ENCODE measurements at places on chromosomes 5 and 9.

- no peak for DNase-seq
Observed at GRCh38 chr5:133292300-133292699, 240.5 kb downstream of the HSPA4 start.

DNA sequence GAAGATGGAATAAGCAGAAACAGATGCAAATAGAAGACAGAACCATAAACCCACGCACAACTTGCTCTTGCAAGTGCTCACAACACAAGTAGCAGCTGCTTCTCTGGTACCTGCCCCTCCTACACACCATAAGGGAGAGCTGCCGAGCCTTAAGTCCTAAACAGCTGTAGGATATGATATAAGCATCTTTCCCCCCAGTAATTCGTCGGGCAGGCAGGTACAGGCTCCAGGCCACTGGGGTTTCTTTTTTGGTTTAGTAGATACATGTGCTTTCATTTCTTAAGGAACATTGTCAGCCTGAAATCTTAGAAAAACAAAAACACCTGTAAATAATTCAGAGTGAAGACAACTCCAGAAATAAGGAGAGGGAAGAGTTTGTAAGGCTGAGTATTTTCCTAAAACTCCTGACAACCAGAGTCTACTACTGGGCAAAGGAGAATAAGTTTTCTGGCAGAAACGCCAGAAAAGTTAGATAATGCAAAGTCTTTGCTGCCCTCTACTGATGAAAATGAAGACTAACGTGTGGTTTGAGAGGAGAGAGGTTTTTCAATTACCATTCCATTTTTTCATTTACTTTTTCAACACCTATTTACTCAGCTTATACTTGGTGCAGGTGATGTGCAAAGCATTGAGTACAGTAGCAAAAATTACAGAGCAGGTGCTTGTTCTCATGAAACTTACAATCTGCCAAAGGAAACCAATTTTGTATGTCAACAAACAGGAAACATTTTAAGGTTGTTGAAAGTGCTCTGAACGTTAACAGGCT, 20.1 kb upstream of the TCERG1 start:
- no peak for DNase-seq

- no peak for DNase-seq
Observed at GRCh38 chr5:157130925-157131324, 11.7 kb downstream of the MED7 start.

GRCh38 chr5:116778032-116778431, 203.4 kb upstream of the SEMA6A start:
- no peak for DNase-seq

DNA sequence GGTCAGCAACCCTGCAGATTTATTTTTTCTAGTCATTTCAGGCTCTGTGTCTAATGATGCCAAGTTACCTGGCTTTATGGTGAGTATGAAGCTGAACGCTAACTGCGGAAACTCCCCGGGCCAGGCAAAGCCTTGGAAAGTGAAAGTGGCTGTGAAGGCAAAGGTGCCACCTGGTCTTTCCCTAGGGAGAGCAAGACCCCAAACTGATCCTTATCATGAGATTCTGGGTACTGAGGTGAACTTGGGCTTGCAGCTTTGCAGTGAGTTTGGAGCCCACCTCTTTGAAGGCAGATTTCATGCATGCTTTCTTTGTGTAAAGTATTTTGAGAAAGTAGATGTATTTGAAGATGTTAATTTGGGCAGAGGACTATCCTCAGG, 63.3 kb downstream of the CARTPT start:
- DNase-seq, result no peak

GRCh38 chr5:17805227-17805825, 171.1 kb downstream of the TAF11L14 start:
- no peak for DNase-seq

GRCh38 chr9:70261131-70261870, 2.5 kb downstream of the SMC5 start:
- DNase-seq, result no peak

DNA sequence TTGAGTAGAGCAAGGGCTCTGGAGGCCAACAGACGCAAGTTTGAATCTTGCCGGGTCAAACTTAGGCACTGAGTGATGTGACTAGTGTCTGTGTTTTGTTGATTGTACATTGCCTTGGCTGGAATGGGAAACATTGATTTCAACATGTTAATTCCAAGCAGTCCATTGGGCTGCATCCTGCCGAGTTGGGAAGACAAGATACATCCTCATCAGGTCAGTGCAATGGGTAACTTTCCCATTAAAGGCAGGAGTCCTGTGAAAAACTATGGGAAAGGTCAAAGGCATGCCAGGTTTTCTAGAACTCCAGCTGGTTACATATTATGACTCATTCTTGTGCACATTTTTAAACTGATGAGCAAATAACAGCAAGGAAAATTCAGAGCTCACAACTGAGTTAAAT, 126.5 kb upstream of the ABCA1 start:
- DNase-seq, result no peak

GRCh38 chr9:138071731-138072130, 194.1 kb downstream of the CACNA1B start:
- DNase-seq, result no peak

- DNase-seq, result no peak
Observed at GRCh38 chr5:162268694-162269481, 201.3 kb downstream of the GABRG2 start.

DNA sequence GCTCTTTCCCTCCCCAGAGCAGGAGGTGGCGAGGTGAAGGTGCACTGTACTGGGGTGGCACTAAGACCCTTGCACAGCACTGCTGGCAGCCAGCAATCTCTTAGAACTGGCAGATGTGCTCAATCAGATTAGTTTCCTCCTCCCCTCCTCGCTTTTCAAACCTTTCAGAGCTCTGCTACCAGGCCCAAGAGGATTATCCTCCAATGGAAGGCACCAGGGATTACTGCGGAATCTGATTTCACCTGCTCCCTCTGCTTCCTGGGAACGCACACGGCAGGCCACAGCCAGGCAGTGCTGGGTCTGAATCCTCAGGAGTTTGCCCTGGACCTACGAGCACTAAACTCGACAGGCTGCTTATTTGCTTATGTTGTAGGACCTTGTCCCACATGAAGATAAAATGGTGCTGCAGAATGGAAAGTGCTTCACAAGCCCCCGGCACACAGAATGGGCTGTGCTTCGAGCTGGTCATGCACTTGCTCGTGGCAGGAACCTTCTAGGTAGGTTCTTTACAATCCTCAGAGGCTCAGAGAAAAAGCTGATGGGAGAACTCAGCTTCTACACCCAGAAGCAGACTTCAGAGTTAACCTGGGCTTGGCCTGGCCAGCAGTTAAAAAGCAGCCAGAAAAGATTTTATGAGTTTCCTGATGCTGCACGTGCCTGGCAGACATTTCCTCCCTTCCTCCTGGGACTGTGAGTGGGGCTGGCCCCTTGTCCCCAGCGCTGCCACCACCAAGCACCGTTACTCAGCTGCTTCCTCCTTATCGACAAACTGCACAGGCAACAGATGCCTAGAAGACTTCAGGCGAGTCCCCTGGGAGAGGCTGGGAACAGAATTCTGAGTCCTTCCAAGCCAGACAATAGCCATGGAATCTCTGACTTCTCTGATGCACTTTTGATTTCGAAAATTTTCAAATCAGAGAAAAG, 33.1 kb downstream of the FABP6 start:
- DNase-seq, result no peak

GRCh38 chr5:153959134-153959957, 79.4 kb downstream of the FAM114A2 start:
- no peak for DNase-seq

DNA sequence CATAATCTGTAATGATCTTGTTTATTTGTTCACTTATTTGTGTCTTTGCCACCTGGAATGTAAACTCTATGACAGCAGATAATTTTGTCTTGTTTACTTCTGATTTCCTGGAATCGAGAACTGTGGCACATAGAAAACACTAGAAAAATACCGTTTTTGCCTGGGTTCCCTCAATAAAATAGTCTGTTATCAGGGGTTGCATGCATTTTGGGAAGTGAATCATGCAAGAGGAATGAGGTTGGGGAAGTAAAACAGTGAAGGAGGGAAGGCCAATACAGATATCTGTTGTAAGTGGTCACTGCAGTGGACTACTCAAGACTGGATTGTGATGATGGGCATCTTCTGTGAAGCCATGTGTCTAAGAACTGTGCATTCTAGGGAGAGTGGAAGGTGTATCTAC, 45.2 kb upstream of the IL6ST start:
- no peak for DNase-seq
